Activated T-helper 1 cell treated with anti-CD3 and anti-CD28 coated beads, Interleukin-12 subunit alpha, Interleukin-12 subunit beta, Interleukin-2, Interleukin-4 antibody, amounts not matched to agents 30 ng/mL and 10 ng/mL and 1 ng/mL, durations not matched to agents 14 hours and 24 hours and 36 hours (primary cell): ENCODE measurements at places on chromosomes 4 and X.

DNA sequence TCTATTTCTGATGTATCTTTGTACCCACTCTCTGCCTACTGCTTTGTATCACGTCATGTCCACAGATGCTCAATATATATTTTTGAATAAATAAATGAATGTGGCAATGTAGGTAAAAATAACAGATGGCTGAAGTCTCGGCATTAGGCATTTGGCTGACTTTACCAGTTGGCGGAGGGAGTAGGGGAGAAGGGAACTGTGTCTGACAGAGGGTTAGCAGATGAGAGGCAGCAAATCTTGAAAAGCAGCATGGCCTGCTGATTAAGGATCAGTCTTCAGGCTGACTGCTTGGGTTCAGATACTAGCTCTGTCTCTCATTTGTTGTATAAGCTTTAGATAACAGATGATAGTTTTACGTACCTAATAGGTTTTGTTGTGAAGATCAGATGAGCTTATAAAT, 31.9 kb upstream of the RASGEF1B start:
- no peak overlapping the region for H3K4me3 ChIP-seq
- peaks cover 31% of the 10 kb centered on the region for H3K4me1 ChIP-seq
- H3K36me3 ChIP-seq: no peaks in the 10 kb centered on the region
- no peak overlapping the region for H3K27ac ChIP-seq

DNA sequence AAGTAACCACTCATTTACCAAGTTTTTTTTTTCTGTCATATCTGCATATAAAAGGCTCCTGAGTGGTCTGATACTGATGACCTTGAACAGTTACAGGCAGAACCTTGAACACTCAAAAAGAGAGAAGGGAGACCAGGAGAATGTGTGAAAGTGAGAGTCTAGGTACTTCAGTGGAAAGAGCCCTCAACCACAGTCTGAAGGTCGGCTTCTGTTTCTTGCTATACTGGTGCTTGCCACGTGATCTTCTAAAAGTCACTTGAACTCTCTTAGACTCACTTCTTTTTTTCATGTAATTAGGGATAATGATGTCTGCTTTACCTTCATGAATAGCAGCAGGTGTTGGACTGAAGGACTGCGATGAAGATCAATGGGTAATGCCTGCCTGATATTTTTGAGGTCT, 22.8 kb downstream of the GABRB1 start:
- no peaks in the 10 kb centered on the region for H3K27me3 ChIP-seq
- no peak overlapping the region for H3K27ac ChIP-seq
- H3K4me3 ChIP-seq: no peak overlapping the region
- H3K36me3 ChIP-seq: no peaks in the 10 kb centered on the region
- no peaks in the 10 kb centered on the region for H3K4me1 ChIP-seq

DNA sequence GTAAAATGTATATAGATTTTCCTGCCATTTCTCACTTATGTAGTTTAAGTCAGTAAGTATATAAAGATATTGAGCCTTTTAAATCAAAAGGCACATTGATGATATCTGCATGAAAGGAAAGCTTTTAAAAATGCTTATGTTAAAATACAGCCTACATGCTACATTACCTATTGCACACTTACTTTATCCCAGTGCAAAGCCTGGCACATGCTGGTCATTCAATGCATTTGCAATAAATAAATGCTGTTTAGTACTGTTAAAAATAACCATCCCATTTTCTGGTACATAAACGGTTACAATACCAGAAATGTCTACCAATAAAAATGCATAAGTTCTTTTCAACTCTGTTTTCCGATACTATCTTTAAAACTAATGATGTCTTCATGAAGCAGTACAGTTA, 22.1 kb upstream of the SPATA4 start:
- H3K4me3 ChIP-seq: no peak overlapping the region
- no peak overlapping the region for H3K27ac ChIP-seq
- H3K4me1 ChIP-seq: no peaks in the 10 kb centered on the region
- H3K27me3 ChIP-seq: peaks cover 3% of the 10 kb centered on the region
- no peak for DNase-seq

GRCh38 chr4:104973708-104974107, 173.0 kb upstream of the TET2 start:
- H3K36me3 ChIP-seq: peaks cover 7% of the 10 kb centered on the region
- DNase-seq: no peak
- H3K27ac ChIP-seq: no peak overlapping the region
- H3K4me1 ChIP-seq: peaks cover 9% of the 10 kb centered on the region
- H3K27me3 ChIP-seq: peaks cover 5% of the 10 kb centered on the region

DNA sequence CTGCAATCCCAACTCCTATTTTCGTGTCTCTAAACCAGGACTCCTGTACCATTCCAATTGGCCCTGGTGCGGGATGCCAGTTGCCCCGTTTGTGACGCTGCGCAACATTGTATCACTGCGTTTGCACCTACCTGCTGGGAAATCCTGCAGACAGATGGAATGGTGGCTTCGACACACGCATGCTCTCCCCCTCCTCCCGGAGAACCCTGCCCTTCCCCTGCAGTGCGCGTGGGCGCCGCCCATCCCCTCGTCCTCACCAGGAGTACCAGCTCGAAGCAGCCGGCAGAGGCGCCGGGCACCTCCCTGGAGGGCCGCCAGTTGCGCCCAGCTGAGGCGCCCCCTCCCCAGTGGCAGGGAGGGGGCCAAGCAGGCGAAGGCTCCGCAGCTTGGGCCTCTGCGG, 1.4 kb downstream of the DGKK start:
- no peak overlapping the region for H3K4me3 ChIP-seq
- no peaks in the 10 kb centered on the region for H3K4me1 ChIP-seq
- no peak overlapping the region for H3K27ac ChIP-seq

DNA sequence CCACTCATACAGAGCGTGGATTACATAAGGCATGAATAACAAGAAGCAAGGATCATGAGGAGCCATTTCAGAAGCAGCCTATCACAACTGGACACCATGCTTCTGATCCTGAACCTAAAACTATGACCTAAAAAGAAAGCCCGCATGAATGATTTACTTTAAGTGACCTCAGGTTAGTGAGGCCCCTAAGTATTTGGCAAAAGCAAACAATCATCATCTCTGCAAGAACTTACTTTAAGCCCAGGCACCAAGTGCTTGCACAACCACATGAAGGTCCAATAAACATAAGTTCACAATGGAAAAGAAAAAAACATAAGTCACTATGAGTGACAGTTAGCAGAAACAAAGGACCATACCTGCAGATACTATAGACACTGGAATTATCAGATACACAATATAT, 7.9 kb upstream of the MBTPS2 start:
- no peaks in the 10 kb centered on the region for H3K4me1 ChIP-seq
- no peak overlapping the region for H3K4me3 ChIP-seq
- no peak for DNase-seq
- H3K27me3 ChIP-seq: no peaks in the 10 kb centered on the region
- H3K27ac ChIP-seq: no peak overlapping the region

- peaks cover 15% of the 10 kb centered on the region for H3K36me3 ChIP-seq
- no peaks in the 10 kb centered on the region for H3K27me3 ChIP-seq
- no peaks in the 10 kb centered on the region for H3K4me1 ChIP-seq
- DNase-seq: no peak
Measured at GRCh38 chr4:3236326-3236878, 12.6 kb upstream of the MSANTD1 start.

DNA sequence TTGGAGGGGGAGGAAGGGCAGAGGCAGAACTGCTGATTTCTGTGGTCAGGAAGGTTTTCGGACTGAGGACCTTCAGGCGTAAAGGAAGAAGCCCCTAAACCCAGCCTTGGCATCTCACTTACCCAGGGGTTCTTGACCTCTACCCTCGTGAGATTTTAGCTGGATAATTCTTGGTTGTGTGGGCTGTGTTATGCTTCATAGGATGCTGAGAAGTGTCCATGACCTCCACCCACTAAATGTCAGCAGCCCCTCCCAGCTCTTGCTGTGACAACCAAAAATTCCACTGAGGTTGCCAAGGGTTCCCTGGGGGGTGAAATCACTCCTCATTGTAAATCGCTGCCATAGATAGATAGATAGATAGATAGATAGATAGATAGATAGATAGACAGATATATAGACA, 5.8 kb upstream of the CRLF2 start:
- peaks cover 2% of the 10 kb centered on the region for H3K36me3 ChIP-seq
- peaks cover 6% of the 10 kb centered on the region for H3K4me1 ChIP-seq
- no peak overlapping the region for H3K27ac ChIP-seq
- H3K4me3 ChIP-seq: no peak overlapping the region
- H3K27me3 ChIP-seq: peaks cover 4% of the 10 kb centered on the region
- no peak for DNase-seq

GRCh38 chr4:90219822-90220221, 92.6 kb downstream of the CCSER1 start:
- H3K4me1 ChIP-seq: no peaks in the 10 kb centered on the region
- H3K4me3 ChIP-seq: no peak overlapping the region
- no peaks in the 10 kb centered on the region for H3K36me3 ChIP-seq
- DNase-seq: no peak
- H3K27ac ChIP-seq: no peak overlapping the region

DNA sequence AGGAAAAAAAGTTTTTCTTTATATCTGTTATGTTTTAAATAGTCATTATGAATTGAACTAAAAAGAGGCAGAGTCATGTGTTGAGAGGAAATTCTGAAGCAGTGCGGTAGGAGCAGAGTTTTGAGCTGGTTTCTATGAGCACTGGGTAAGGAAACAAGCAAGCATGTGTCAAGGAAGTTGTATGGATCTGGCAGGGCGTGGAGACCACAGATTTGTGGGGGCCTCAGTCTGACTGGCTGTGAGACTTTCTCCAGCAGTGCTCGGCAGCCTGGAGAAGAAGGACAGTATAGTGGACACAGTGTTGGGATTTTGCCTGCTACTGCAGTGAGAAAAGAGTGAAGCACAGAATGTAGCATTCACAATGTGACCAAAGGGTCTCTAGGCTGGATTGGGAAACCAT, 399.1 kb downstream of the INPP4B start:
- peaks cover 10% of the 10 kb centered on the region for H3K4me1 ChIP-seq
- H3K27me3 ChIP-seq: no peaks in the 10 kb centered on the region
- H3K4me3 ChIP-seq: no peak overlapping the region
- no peak for DNase-seq
- H3K27ac ChIP-seq: no peak overlapping the region

DNA sequence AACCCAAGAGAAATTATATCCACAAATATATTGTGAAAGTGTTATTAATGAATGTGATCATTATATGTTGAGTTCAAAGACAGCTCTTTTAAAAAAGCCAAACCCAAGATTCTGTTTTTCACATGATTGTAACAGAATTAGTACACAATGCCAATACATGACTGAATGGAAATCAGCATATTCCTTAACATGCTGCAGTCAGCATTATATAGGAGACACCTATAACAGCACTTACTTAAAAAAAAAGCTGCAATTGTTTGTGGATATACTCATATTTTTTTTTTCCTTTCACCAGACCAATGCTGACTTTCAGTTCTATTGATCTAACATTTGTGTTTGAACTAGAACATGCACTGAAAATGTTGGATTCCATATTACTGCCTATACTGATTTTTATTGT, 165.2 kb downstream of the CCSER1 start:
- no peaks in the 10 kb centered on the region for H3K36me3 ChIP-seq
- no peak for DNase-seq
- no peaks in the 10 kb centered on the region for H3K27me3 ChIP-seq
- no peak overlapping the region for H3K27ac ChIP-seq
- H3K4me3 ChIP-seq: no peak overlapping the region
- no peaks in the 10 kb centered on the region for H3K4me1 ChIP-seq

GRCh38 chr4:146981651-146982050, 36.0 kb upstream of the TTC29 start:
- no peaks in the 10 kb centered on the region for H3K4me1 ChIP-seq
- DNase-seq: no peak
- peaks cover 2% of the 10 kb centered on the region for H3K27me3 ChIP-seq
- no peaks in the 10 kb centered on the region for H3K36me3 ChIP-seq

DNA sequence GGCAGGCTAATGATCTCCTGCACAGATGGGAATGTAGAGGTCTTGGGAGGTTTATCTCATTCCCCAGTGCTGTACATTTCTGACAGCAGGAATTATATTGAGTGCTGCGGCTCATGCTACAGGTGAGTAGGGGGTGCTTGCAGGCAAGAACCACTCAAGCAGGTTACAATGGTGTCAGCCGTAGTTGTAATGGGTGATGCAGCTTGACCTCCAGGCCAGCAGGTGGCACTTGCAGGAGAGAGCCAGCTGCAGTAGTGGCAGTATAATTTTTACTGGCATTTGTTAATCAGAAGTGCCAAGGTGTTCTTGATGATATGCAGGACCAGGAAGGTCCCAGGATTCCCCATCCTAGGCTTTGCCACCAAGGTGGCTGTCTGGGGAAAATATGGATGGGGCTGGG, 759.6 kb upstream of the NDST4 start:
- no peak overlapping the region for H3K4me3 ChIP-seq
- no peak for DNase-seq
- H3K27me3 ChIP-seq: no peaks in the 10 kb centered on the region
- no peak overlapping the region for H3K27ac ChIP-seq
- H3K4me1 ChIP-seq: no peaks in the 10 kb centered on the region
